ENCODE measurements at places on chromosomes 12 and 14.

DNA sequence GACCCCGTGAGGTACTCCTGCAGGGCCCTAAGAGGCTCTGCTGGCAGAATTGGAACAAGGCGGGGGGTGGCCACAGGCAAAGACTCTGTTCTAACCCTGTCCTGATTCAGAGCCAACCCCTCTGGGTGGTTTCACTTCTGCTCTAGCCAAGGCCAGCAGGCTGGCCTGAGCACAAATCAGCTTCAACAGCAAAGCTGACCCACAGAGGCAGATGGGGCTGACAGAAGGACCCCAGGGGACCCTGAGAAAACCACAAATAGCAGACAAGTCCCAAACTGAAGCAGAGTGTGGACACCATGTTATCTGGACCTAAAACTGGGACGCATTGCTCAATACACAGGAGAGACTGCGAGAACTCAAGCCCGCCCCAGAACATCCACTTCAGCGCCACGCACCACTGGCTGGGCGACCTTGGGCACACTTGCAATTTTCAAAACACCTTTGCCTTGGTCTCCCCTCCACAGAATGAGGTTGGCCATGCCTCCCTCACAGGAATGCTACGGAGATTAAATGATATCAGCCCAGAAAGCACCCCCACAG is 76.4 kb upstream of the DICER1 start:
- DNase-seq: no peak

GRCh38 chr14:21136024-21136423 is 19.8 kb downstream of the OR5AU1 start:
- DNase-seq: no peak

DNA sequence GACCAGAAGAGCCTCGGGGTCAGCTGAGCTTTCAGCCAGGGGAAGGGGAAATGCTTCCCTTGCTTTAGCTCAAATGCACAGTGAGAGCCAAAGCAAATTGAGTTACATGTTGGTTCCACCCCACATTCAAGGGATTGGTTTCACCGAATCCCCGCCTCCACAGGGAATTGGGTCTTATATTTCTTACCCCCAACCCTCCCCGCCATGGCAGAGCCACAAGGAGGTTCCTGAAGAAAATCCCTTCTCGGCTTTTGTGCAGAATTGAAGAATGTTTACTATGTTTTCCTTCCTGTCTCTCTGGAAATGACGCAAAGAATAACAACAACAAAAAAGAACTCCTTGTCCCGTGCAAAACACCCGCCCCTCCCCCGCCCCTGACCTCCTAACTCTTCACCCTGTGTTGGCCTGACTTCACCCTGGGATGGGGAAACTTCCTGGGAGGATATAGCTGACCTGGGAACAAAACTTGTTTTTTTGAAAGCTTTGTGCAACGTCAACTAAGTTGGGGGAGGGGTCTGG is 21.9 kb upstream of the CIPC start:
- DNase-seq: no peak

GRCh38 chr12:92745856-92746550 is 43.2 kb downstream of the PLEKHG7 start:
- no peak for DNase-seq

GRCh38 chr14:64062381-64063115 is 209.7 kb downstream of the SYNE2 start:
- DNase-seq: no peak
